Pancreas (tissue), 10 donors: ENCODE measurements at places on chromosomes 13 and 19.

GRCh38 chr19:4059891-4060620 is 6.6 kb downstream of the ZBTB7A start:
- DNase-seq, result no peak

DNA sequence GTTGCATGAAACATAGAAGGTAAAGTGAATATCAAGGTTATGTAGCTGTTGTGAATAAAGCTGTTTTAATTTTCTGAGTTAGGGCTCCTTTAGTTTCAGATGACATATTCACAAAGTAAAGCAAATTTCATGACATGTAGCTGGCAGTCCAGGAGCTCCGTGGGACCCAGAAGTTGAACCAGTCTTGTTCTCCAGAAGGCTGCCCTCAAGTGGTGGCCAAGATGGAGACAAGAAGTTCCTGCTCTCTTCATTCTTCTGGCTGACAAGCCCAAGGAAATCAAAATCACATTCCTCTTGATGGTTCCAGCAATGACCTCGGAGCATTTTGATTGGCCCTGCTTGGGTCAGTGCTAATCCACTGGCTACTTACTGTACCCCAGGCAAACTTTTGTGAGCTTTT is 128.7 kb downstream of the LIG4 start:
- no peak for DNase-seq

GRCh38 chr19:10424011-10424637 is 3.8 kb downstream of the PDE4A start:
- peak; percentile 92 for DNase-seq

DNA sequence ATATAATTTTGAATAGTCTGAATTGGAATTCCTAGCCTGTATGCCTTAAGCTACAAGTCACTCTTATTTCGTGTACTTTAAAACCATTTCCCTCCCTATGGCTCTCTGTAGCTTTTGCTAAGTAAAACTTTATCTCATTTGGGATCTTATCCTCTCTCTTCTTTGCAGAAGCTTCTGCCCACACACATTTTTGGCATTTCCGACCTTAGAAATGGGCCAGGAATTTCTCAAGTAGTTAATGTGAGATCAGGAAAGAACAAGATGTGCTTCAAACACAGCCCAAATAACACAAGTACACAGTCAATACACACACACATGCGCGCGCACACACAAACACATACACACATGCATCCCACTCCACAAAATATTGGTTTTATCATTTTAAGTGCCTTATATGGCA is 931.0 kb upstream of the MIR17HG start:
- no peak for DNase-seq

DNA sequence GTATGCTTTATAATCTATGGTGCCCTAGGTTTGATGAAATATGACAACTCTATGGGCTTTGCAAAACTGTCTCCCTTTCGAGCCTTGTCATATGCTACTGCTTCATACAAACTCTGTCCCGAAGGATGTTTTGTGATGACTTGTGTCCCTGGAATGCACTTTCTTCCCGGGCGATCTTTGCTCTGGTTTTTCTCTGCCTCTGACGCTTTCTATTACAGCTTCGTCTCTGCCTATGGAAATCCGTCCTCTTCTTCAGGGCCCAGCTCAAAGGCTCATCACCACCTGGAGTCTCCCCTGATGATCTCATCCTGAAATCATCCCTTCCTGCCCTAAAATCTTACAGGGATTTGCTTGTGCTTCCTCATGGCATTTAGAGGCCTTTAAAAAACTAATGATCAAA is 191.5 kb upstream of the KL start:
- no peak for DNase-seq

GRCh38 chr19:56273563-56274117 is 1.1 kb downstream of the EDDM13 start:
- no peak for DNase-seq

DNA sequence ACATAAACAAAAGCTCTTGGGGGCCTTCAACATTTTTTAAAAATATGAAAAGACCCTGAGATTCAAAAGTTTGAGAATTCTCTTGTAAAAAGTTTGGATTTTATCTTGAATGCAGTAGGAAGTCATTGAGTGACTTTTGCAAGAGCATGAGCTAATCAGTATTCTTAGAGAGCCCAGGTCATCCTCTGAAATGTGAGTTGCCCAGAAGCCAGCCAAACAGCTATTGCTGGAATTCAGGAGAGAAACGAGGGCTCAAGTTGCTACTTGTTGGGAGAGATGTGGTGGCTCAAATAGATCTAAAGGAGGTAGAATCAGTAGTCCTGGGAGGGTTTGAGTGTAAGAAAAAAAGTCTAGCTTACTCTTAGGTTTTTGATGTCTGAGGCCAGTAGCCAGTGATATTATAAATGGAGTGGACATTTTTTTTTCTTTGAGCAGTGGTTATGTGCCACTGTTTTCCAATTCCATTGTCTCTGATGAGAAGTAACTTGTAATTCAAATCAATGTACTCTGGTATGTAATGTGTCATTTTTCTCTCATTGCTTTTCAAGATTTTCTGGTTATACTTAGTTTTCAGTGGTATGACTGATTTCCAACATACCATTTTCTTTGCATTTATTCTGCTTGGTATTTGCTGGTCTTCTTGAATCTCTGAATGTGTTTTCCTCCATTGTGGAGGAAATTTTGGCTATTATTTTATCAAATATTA is 30.7 kb downstream of the LMO7 start:
- no peak for DNase-seq

DNA sequence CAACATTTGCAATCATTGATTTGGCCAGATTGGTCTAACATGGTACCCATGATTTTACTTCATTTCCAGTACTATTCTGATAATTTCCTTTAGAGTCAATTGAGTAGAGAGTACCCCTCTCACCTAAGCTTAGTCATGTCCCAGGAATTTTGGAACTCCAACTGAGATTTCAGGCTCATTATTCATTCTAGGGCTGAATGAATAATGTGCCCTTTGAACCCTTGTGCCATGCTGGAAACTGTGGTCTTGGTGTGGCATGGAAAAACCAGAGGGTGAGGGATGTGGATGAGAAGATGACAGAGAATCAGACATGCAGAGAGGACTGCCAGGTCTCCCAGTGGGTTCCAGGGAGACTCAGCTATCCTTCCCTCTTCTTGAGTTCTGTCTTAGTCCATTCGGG is 30.2 kb downstream of the ITM2B start:
- no peak for DNase-seq

- no peak for DNase-seq
These were observed 62.8 kb upstream of the LRCH1 start for GRCh38 chr13:46490129-46490528.

DNA sequence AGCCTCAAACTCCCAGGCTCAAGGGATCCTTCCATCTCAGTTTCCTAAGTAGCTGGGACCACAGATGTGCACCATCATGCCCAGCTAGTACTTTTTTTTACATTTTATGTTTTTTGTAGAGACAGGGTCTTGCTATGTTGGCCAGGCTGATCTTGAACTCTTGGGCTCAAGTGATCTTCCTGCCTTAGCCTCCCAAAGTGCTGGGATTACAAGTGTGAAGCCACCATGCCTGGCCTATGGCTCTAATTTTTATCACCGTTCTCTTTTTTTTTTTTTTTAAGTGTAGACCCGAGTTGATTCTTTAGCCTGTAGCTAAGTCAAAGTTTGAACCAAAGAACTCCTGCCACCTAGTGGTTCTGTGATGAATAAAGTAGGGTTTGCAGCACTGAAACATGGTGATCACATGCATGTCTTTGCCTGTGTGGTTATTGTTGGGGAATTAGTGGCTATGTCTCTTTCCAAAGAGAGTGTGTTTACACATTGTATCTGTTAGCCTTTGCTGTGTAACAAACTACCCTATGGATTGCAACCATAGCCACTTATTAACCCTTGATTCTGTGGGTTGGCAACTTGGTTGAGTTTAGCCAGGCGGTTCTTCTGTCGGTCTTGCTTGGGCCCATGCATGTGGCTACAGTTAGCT is 11.6 kb downstream of the NFILZ start:
- DNase-seq, result no peak

GRCh38 chr19:45764945-45765701 is 3.9 kb downstream of the SIX5 start:
- peak; percentile 34 for DNase-seq

- no peak for DNase-seq
These were observed 2.4 kb downstream of the CCDC194 start for GRCh38 chr19:17391371-17392151.

DNA sequence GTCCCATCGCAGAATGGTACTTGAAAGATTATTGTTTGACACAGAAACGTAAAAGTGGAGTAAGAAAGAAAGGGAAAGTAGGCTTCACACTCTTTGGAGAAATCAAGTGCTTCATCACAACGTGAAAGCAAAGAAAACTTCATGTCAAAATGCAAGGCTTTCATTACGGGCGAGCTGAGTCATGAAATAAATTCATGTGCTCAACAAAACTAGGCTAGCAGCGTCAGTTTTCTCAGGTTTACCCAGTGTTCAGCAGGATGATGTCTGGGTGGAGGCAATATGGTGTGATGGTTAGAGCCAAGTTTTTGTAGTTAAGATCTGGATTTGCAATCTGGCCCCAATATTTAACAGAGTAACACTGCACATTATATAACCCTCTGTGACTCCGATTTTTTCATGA is 128.0 kb downstream of the TRPC4 start:
- no peak for DNase-seq

DNA sequence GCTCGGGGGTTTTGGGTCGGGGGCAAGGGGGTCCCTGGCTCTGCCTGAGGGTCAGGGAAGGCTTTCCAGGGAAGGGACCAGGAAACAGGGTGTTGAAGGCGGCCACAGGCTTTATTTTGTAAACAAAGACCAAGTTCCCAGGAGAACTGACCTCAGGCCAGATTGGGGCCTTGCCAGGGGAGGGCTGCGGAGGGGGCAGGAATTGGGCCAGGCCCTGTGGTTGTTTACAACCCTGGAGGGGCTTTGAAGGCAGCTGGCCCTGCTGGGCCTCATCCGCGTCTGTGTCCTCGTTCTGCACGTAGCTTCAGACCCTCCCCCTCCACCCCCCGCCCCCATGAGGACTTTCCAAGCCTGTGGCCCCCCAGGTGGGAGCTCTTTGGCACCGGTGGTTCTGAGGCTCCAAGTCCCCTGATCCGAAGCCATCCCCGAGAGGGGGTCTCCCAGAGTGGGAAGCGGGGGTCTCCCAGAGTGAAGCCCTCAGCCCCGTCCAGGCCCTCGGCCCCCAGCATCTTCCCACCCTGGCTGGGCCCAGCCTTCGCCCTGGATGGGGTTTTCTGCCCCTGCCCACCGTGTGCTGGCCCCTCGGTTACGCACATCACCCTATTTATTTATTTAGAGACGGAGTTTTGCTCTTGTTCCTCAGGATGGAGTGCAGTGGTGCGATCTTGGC is 13.5 kb upstream of the BSG start:
- no peak for DNase-seq

DNA sequence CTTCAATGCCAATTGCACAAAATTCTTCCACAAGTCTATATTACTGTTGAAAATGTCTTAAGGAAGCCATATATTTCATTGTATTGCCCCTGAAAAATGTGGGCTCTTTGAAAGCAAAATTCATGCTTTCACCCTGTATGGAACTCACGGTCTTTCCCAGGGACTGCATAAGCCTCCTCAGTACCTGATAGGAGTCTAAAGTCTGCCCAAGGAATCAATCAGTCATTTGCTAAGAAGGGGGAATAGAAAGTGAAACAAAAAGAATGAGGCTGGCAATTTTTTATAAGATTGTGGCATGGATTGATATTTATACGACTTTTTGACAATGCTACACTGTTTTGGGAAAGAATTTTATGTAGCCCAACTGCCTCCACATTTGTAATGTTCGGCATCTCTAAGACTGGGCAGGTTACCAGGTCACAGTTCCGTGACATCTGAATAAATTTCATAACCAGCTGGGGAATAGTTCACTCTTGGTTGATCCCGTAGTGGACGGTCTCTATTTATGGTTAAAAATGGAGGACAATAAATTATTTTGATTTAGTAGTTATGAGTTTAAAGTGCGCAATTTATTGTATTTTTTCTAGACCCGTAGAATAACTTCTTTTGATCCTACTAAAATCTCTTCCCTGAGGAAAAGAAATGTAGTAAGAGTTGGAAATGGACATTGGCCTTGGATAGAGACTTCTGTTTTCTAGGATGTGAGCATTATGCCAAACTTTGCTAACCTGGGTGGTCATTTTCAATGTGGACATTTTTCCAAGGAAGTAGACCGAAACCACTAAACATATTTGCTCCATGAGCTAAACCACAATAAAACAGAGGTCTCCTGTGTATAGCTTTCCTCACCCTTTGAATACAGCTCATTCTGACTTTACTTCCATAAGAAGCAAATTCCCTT is 1585.4 kb downstream of the EFNB2 start:
- no peak for DNase-seq

DNA sequence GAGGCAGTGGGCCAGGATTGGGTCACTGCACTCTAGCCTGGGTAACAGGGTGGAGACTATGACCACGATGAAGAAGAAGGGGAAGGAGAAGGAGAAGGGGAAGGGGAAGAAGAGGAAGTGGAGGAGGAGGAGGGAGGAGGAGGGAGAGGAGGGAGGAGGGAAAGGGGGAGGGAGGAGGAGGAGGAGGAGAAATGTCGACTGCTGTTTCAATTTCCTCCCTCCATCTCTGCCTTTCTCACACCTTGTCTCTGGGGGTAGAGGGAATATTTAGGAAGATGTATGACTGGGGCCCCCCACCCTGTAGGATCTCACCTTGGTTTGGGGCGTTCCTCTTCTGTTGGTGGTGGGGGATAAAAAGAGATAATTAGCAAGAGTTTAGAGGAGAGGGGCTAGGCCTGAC is 3.8 kb downstream of the TNNT1 start:
- no peak for DNase-seq

DNA sequence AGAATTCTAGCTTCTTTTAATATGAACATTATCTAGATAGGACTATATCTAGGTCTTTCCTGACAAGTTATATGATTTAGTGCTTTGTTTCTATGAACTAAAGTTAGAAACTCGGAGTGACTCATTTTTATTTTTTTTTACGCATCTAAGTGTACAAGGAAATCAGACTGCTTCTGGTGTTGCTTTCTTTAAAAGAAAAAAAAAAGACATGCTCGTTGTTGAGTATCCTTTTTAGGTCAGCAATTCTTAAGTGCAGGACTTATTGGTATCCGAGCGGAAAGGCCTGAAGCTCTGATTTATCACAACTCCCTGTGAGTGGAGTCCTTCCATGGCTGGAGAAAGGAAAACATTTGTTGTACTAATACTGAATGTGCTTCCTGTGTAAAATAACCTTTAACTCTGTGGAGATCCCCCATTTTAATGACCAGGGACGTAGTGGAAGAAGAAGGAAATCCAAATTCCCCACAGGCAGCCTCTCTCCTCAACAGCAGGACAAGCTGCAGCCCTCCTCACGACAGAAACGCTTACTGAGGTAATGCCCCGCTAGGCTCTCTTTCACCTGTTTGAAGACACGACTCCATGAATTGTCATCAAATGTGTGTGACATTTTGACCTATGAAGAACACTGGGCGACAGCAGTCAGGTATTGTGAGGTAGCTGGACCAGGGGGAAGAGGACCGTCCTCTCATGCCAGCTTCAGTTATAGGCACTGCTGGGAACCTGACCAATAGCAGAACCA is 17.9 kb upstream of the POMP start:
- no peak for DNase-seq

- DNase-seq, result no peak
These were observed 83.6 kb upstream of the ARHGEF7 start for GRCh38 chr13:111031531-111031961.

- DNase-seq, result no peak
These were observed 162.5 kb upstream of the TSHZ3 start for GRCh38 chr19:31511696-31512095.

GRCh38 chr19:3648037-3648905 is 21.7 kb upstream of the CACTIN start:
- DNase-seq, result no peak

GRCh38 chr19:28466107-28467045 is 746.6 kb downstream of the UQCRFS1 start:
- peak; percentile 65 for DNase-seq

- DNase-seq, result no peak
These were observed 222.1 kb downstream of the ZIC5 start for GRCh38 chr13:99749271-99750019.
